ENCODE measurements at places on chromosomes 7 and 10.
A peak's percentile ranks its signal among the peaks of the same experiment; 100 is the strongest.

- no peak for DNase-seq
Measured at GRCh38 chr10:14779001-14779651, 4.4 kb upstream of the FAM107B start.

- no peak for DNase-seq
Measured at GRCh38 chr10:4260483-4261124, 475.6 kb upstream of the KLF6 start.

GRCh38 chr7:68364886-68365625 lies 1233.2 kb upstream of the AUTS2 start:
- no peak for DNase-seq

DNA sequence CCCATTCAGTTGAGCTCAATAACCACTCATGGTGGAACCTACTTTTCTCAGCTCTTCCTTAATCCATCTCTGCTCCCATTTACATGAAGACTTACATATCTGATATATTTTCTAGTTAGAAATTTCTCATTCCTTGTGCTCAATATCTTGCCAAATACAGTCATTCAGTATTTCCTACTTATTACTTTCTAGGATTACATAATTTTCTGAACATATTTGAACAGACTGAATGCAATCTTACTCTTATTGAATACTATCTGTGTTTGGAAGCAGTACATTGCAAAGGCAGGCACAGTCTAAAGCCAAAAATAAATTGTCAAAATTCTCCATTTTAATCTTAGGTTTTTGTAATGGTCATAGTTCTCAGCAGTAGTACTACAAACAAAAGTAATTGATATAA lies 126.0 kb downstream of the GNAI1 start:
- no peak for DNase-seq

- no peak for DNase-seq
Measured at GRCh38 chr7:1787681-1788235, 117.7 kb downstream of the ELFN1 start.

DNA sequence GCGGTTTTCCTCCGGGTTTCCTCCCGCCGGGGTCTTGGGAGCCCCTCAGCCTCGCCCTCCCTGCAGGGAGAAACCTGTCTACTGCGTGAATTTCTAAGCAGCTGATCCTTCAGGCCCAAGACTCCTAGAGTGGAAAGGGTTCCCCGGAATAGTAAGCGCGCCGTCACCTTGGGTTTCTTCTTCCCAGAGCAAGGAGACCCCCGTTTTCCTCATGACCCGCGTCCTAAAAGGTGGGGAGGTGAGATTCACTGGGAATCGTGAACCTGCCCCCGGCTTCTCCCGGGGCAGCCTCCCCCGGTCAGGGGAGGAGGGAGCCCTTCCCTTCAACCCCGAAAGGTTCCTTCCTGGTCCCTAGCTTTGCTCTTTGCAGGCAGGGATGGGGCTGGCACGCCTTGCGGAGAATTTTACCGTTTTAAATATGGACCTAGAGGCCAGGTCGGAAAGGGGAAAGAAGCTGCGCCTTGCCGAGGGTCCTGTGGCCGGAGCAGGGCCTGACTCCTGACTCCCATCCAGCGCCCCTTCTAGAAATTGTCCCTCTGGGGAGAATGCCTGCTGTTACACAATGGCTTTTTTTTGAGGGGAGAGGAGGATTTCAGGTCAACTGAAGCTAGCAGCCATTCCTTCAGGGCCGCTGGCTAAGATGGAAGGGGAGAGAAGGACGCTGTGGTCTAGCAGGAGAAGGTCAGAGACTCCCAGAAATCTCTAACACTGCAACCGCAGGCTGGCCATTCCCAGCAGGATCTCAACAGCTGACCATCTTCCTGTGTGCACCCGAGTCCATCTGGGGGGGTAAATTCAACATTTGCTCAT lies 11.6 kb upstream of the MNX1 start:
- no peak for DNase-seq

GRCh38 chr7:67962863-67963262 lies 966.2 kb downstream of the TYW1 start:
- no peak for DNase-seq

DNA sequence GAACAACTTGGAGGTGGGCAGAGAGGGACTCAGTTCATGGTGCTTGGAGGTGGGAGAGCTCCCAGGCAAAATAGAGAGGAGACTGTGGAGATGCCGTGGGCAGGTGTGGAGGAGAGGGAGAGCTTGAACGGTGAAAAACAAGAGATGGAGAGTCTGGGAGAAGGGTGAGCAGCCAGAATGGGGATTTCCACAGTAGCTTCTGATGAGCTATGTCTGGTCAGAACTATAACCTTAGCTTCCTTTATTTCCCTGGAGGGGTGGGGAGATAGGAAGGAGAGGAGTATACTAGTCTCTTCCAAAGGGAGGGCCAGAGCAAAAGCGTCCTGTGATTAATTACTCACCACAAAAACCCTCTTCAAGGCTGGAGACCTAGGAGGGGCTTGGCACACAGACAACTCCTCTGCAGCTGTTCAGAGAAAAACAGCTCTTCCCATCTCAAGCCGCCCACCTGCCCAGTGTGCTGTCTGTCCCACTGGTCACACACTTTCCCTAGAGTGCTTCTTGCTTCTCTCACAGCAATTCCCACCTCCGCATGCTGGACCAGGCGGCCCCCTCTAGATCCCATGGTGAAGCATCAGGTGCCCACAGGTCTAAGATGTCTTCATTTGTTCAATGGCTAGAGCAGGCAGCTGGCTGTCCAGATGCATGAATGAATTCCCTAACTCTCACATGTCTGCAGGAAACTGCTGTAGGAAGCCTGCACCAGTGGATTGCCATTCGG lies 41.9 kb downstream of the TAS2R41 start:
- DNase-seq = no peak

GRCh38 chr10:91564026-91564425 lies 68.8 kb downstream of the PPP1R3C start:
- no peak for DNase-seq

GRCh38 chr7:129649128-129649690 lies 37.7 kb downstream of the NRF1 start:
- DNase-seq = peak; percentile 23

- peak; percentile 23 for DNase-seq
Measured at GRCh38 chr10:132185601-132186487, 904 bp upstream of the DPYSL4 start.

DNA sequence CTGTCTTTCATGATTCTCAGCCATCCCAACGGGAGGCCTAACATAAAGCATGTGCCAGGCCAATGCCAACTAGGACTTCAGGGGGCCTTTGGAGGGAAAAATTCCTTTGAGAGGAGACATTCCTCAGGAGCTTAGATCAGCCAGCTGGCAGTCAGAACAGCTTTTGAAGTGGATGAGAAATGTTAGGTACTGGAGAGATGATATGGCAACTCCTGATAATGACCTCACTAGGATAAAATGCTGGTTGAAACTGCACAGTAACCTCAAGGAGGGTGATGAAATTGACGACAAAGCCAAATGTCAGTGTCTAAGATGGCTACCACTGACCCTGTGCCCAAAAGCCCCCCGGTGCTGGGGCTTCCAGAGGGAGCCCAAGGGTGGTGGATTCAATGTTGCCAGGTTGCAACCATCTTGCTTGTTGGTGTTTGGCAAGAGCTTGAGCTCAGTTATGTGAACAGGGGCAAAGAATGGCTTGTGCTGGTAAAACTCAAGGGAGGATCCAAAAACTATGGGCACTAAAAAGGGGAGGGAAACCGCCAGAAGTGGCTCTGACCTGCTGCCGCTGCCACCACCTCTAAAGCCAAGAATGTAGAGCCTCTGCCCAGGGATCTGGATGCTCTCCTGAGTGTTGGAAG lies 121.2 kb downstream of the UBE2H start:
- DNase-seq = no peak

GRCh38 chr7:41038211-41038610 lies 664.7 kb downstream of the INHBA start:
- no peak for DNase-seq

GRCh38 chr7:4185721-4186512 lies 496.2 kb upstream of the FOXK1 start:
- no peak for DNase-seq

DNA sequence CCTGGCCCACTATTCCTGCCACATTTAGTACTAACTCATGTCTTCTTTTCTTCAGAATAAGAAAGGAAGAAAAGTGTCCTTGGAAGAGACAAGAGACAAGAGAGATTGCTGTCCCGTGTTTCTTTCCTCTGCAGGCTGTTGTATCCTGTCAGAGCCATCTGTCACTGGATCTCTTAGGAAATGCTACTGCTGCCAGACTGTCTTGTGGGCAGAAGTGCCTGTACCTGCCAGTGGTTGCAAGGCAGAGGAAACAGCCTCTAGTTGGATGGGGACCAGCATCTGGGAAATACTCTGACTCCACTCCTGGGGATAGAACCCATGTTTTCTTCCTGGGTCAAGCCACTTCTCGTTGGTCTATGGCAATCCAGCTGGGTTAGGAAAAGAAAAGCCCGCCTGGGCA lies 16.7 kb upstream of the MAP3K8 start:
- no peak for DNase-seq

DNA sequence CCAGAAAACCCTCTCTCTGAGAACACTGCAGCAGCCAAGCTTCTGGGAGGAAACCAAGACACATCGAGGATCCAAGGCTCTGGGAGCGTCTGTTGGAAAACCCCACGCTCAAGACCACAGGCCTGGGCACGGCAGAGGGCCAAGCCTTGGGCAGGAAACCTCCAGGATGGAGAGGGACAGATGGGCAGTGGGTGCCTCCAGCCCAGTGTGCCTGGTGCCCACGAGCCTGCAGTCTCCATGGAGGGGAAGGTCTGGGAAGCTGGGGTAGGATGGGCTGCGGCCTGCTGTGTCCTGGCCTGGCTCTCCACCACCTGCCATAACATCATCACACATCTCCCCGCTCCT lies 96.1 kb downstream of the FAM53B start:
- DNase-seq = no peak

DNA sequence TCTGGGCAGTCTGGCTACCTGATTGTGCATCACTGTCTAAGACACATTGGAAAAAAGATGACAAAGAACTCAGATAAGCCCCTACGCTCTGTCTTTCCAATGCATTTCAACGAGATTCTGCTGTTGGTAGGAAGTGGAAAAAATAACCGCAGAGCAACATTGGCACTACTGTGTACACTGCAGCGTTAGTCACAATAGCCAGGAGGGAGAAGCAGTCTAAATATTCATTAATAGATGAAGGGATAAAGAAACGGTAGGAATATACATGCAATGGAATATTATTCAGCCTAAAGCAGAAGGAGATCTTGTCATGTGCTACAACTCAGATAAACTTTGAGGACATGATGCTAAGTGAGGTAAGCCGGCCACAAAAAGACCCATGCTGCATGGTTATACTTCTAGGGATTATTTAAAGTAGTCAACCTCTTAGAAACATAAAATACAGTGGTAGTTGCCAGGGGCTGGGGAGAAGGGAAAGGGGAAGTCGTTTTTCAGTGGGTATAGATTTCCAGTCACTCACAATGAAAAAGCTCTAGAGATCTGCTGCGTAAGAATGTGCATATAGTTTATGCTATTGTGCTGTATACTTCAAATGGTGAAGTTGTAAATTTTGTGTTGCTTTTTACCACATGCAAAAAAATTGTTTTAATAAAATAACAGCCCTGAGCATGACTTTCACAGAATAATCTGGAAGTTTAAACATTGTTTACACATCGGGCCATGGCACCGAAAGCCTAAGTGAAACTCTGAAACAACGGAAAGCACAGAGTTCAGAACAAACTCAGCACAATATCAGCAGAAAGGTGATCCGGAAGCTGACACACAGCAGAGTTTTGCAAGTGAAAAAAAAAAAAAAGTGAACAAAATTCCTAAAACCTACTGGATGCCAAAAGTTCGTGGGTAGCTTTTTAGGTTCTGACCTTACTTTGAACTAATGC lies 40.1 kb downstream of the ELMO1 start:
- peak; percentile 66 for DNase-seq

DNA sequence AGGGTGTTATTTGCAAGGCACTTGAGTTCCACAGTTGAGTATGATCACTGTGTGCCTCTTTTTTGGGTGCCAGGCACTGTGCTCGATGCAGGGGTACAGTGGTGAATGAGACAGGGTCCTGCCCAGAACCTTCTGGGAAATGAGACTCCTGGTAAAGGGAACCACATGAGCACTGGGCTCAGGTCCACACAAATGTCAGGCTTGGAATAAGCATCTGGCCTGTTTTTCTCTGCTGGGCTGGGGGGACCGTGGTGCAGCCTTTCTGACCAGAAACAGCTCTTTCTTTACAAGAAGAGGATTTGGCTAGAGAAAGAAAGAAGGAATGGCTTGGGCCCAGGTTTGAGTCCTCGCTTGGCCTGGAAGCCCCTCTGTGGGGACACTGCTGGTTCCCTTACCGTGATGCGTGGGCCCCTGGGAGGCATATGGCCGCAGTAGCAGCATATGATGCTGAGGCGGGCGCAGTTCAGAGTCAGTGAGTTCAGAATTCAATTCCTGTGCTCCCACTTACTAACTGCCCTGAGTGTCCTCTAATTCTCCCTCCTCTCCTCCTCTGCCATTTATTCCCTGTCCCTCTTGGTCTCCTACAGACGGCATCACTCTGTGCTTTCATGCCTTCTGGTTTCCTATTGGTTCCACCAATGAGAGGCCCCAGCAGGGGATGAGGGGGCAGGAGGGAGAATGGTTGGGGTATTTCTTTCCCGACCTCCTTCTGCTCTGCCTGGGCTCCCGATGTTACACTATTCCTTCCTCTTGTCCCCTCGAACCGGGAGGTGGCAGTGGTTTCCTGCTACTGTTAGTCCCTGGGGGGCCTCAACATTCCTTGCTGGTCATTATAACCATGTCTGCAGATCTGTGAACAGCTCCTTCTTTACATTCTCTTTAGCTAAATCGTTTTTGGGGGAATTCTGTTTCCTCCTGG lies 9.6 kb upstream of the KCP start:
- no peak for DNase-seq

- DNase-seq = no peak
Measured at GRCh38 chr10:62388328-62388727, 14.2 kb downstream of the ZNF365 start.

GRCh38 chr10:130369645-130370381 lies 233.6 kb downstream of the GLRX3 start:
- DNase-seq = no peak

GRCh38 chr7:154568346-154568745 lies 434.6 kb downstream of the PAXIP1 start:
- DNase-seq = no peak

- DNase-seq = no peak
Measured at GRCh38 chr10:23459308-23459939, 20.5 kb downstream of the OTUD1 start.

GRCh38 chr7:16930946-16931345 lies 49.2 kb upstream of the AGR3 start:
- DNase-seq = no peak

Data from activated CD4-positive, alpha-beta T cell treated with anti-CD3 and anti-CD28 coated beads, Interleukin-10, Interleukin-2, amounts not matched to agents 100 ng/mL and 50 ng/mL, durations not matched to agents 16 hours and 8 hours (primary cell).